Pons (tissue), 1 donor: ENCODE measurements at places on chromosomes 2 and 18.
A peak's percentile ranks its signal among the peaks of the same experiment; 100 is the strongest.

GRCh38 chr2:210162466-210163124, 8.6 kb downstream of the KANSL1L start:
- DNase-seq, result no peak

DNA sequence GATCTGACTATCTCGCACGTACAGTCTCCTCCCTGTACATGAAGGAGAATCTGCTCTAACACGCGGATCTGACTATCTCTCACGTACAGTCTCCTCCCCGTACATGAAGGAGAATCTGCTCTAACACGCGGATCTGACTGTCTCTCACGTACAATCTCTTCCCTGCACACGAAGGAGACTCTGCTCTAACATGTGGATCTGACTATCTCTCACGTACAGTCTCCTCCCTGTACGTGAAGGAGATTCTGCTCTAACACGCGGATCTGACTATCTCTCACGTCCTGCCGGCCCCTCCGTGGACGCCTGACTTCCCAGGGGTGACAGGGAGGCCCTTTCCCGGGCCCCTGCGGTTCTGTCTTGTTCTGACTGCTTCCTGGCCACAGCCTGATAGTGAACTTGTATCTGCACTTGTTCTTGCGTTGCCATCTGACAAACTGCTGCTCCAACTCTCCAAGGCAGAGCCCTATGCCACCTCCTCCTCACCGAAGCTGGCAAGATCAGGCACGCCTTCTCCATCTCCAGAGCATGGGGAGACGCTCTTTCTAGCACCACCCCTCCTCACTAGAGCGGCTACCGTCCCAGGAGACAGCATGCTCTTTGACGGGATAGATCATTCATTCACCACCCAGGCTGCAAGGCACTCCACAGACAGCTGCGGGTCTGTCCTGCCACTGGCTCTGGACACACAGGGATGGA, 238.6 kb downstream of the TWIST2 start:
- peak; percentile 36 for DNase-seq

- DNase-seq, result peak; percentile 22
These were observed 62.5 kb upstream of the ACVR2A start for GRCh38 chr2:147782141-147782930.

DNA sequence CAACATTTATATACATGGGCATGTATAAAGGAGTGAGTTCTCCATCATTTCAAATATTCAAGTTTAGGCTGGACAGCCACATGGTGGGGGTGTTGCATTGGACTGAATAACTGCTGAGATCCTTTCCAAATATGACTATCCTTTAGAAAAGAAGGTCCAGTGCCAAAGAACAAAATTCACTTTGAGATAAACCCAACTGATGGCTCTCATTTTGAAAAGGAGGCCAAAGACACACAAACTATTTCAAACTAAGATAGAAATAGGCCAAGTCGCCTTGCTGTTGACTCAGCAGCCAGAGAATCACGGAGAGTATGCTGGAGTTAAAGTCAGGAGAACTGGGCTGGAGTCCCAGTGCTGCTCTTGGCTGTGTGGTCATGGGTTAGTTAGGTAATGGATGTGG, 204.5 kb upstream of the LRATD1 start:
- peak; percentile 37 for DNase-seq

GRCh38 chr2:73176205-73176880, 26.0 kb upstream of the NOTO start:
- DNase-seq, result no peak

GRCh38 chr2:7458066-7458465, 540.9 kb downstream of the RNF144A start:
- no peak for DNase-seq

- DNase-seq, result no peak
These were observed 1775.1 kb upstream of the PIK3C3 start for GRCh38 chr18:40179729-40180461.

DNA sequence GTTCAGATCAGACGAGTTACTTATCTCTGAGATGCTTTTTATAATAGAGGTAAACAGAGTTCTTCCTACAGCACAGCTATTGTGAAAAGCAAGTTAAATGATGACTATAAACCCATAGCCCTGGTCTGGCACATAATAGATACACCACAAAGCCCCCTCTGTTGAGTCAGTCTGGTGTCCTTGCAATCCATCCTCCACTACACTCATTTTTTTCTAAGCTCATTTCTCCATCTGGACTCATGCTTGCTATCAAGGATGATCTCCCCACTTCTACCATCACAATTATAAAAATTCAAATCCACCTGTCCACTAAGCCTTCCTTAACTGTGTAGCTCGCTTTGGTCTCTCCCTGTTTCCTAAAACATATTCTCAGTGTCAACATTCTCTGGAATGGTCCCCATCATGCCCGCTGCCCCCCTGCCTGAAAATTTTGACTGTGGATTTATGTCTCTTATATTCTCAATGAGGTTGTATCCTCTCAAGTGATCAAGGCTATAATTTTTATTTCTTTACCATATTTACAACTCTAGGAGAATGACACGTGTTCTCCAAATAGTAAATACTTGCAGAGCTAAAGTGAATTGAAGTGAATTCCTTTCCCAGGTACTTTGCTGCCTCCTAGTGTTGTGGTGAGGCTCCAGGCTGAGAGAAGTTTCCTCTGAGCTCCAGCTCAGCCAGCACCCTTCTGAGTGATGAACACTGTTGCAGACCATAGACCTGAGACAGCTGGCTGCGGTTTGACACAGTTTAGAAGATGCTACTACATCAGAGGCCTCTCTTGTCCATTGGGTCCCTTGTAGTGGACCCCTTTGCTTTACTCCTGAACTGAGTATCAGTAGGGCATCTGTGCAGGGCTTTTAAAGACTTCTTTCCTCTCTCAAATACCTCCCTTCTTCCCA, 108.7 kb downstream of the DPP10 start:
- DNase-seq, result peak; percentile 65

DNA sequence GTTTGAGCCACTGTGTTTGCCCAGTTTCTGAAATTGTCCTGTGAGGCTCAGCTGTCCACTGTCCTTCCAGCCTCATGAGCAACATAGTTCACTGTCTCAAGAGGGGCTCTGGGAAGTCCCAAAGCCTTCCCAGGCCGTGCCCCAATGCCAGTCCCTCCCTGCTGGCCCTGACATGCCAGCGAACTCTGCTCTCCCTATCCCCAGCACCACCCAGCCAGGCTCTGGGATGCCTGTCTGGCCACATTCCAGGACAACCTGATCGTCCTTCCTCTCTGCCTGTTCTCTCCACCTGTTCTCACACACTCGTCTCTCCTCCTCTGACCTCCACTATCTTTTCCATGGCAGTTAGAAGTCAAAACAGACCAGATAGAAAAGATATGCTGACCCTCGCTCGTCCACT, 278.0 kb upstream of the ID2 start:
- no peak for DNase-seq
